Activated CD4-positive, alpha-beta T cell treated with anti-CD3 and anti-CD28 coated beads for 48 hours (primary cell): ENCODE measurements at places on chromosomes 4 and X.
A peak's percentile ranks its signal among the peaks of the same experiment; 100 is the strongest.

GRCh38 chrX:14064626-14065432, 35.1 kb upstream of the GEMIN8 start:
- DNase-seq, result no peak

DNA sequence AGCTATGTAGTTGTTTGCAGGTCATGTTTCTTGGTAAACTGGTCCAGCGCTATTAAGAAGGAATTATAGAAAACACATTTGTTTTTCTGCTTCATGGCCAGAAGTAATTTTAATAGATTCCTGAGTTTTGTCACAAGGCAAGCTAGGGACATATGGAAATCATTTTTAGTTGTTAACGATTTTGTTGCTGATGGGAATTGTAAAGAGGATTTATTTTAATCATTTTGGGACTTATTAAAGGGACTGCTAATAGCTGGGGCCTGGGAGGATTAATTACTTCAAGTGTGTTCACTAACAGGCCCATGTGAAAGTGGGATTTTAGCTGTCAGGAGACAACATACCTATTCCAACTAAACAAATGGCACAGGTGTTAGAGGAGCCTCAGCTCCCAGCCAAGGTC, 492.0 kb upstream of the ARX start:
- DNase-seq, result no peak

DNA sequence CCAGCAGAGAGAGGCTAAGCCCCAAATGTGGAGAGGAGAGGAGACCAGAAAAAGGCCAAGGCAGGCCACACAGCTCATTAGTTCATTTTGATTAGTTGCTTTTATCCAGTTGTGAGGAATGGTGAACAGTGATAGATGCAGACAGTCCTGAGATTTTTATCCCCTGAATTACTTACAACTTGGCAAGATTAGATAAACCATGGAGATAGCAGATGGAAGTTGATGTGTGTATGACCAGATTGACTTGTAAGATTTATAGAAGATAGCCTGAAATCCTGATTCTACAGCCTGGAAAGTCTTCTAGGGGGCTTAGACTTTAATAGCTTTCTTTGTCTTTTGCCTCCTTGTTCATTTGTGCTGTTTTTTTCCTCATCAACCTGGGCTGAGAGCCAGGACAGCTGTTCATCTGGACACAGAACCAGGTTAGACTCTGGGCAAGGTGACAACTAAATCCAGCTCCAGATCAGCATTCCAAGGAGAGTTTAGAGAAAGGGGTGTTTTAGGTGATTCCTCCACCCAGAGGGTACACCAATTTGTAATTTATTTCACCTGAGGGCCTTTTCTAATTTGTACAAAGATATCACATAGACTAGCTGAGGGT, 215.5 kb downstream of the SPATA18 start:
- no peak for DNase-seq

- DNase-seq, result no peak
Measured at GRCh38 chrX:19863212-19863856, 24.1 kb downstream of the SH3KBP1 start.

GRCh38 chrX:20378233-20378920, 111.7 kb upstream of the RPS6KA3 start:
- peak; percentile 58 for DNase-seq

- DNase-seq, result no peak
Measured at GRCh38 chr4:16853640-16854039, 44.8 kb downstream of the LDB2 start.

DNA sequence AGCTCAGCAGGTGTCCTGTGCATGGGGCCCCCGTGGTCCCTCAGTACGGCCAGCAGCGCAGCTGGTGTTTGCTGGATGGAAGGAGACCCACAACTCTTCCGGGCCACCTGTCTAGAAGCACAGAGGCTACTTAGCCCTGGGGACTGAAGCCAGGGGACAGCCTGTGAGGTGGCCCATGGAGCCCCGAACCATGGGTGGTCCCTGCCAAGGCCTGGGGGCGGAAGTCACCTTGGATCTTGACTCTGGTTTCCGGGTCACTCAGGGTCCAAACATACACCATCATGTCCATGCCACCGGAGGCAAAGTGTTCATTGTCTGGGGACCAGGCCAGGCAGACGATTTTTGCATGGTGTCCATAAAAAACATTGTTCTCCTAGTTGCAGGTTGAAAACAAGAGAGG, 39.5 kb downstream of the WDR1 start:
- DNase-seq, result no peak

- DNase-seq, result peak; percentile 47
Measured at GRCh38 chr4:54658252-54659093, 716 bp downstream of the KIT start.

- DNase-seq, result no peak
Measured at GRCh38 chr4:99154658-99155342, 10.7 kb upstream of the ADH4 start.

DNA sequence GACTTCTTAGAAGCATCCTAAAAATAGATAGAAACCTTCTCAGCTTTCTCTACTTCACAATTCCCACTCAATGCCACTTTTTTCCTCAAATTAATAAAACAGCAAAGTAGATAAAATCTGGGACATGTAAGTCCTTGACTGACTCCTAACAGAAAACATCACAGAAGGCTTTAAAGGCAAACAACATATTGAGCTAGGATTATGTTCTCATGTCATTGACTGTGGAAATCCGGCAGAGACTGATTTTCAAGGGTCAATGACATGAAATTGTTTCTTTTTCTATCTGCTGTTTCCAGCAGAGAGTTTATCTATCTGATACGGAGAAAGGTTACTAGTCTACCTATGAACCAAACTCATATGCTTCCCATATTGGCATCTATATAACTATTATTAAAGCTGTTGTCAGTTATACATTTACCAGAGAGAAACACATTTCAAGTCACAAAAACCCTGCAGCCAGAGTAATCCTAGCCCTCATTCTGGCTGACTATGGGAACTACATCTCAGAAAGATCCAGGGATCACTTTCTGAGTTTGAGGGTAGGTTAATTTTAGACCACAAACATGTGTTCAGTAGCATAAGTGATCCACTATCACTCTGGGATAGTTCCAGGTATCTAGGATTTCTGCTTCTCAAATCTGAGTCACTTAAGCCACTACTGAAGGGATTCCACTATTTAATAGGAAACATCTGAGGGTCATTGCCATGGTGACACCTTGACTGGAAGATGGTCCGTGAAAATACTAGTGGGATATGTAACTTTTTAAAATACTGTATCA, 147.6 kb downstream of the PPP3CA start:
- DNase-seq, result no peak

GRCh38 chr4:128220286-128221235, 67.1 kb downstream of the PGRMC2 start:
- DNase-seq, result no peak

DNA sequence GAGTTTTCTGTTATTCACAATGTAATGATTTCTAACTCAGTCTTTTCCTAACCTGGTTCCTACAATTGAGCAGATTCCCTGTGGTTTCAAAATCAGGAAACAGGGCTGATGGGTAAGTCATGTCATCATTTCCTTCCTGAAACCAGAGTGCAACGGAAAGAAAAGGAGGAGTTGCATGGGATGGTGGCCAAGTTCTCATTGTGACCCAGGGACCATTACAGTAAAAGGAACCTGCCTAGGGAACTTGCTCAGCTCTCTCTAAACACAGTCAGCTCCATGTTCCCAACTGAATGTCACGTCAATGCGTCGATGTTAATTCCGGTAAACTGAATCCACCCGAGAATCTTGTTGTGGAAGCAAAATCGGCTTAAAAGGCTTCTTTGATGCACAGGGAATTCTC, 51.2 kb downstream of the LGI2 start:
- no peak for DNase-seq

DNA sequence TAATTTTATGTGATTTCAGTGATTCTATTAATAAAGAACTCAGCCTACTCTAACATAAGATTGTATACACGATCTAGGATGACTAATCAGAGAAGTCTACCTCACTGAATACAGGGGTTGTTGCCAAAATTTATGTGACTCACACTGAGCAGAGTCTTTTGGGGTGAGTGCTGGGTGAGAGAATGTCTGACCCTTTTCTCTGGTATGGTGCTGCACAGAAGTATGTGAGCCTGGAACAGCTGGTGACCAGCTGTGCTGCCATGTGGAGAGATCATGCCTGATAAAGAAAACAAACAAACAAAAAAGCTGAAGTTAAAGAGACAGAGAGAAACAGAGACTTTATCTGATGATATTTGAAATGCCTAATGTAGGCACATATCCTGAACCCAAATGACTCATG, 618.1 kb upstream of the GRIA3 start:
- no peak for DNase-seq

DNA sequence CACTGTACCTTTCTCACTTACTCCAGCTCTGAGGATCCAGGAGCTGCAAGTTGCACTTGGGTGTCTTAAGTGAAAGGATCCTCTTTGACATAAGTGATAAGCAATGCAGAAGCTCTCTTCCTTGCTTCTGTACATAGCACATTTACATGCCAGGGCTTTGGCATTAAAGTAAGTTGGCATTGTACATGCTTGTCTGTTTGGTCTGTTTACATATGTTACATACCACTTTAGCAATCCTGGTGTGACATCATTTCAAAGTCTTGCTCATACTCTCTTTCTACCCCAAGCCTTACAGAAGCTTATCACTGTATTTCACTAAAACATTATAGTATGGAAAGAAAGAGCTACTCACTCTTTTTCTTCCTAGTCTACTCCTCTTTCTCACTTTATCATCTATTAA, 2548.3 kb downstream of the ARAP2 start:
- DNase-seq, result no peak

DNA sequence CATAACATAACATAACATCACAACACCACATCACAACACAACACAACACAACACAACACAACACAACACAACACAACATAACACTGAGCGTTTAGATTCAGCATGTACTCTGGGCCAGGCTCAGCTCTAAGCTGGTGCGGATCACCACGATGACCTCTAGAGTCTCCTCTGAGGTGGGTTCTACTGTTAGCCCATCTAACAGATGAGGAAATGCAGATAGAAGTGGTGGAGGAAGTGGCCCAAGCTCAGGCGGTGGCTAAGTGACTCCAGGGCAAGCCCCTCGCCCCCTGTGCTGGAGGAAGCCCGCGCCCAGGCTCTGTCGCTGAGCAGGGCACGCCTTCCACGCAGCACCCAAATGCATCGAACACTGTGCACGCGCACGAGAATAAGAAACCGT, 45.3 kb upstream of the CDKN2AIP start:
- DNase-seq, result no peak

GRCh38 chrX:20857746-20858145, 516.5 kb upstream of the CNKSR2 start:
- DNase-seq, result no peak

GRCh38 chr4:742096-742741, 36.6 kb downstream of the PCGF3 start:
- DNase-seq, result no peak

DNA sequence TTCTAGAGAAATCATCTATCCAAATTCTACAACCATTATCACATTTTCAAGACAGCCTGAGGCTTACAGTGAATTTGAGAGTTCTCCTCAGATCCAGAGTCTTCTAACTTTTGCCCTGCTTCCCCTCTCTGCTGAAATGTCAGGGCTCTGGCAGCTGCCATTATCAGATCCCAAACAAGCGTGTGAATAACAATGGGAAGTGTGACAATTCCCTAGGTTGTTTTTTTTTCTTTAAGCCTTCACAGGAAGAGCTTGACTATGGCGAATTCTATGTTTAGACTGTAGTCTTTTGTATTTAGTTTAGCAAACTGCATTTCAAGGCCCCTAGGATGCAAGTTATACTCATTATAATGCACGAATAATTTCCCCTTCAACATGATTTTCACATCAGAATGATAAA, 61.3 kb upstream of the KDR start:
- no peak for DNase-seq

GRCh38 chrX:65609237-65609636, 58.2 kb upstream of the MSN start:
- DNase-seq, result no peak

DNA sequence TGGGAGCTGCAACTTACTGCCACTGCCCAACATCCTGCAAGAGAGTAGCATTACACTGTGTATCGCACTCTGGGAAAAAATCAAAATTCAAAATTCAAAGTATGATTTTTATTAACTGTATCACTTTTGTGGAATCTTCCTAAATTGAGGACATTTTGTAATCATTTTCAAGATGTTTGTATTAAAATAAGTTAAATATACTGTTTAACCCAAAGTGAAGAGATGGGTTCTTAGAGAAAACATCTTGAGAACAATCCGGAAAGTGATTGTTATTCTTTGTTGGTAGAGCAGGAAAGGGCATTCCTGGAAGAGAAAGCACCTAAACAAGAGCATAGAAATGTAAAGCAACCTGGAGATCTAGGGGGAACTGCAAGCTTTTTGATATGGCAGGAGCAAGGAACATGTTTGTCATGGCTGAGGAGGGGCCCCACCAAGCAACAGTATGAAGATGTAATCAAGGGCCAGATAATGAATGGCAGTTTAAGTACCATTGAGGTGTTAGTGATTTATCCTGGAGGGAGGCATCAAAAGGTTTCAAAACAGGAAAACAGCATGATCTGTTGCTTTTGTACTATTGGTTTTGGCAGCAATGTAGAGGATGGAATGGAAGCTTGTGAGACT, 14.1 kb upstream of the SEC24D start:
- DNase-seq, result no peak

DNA sequence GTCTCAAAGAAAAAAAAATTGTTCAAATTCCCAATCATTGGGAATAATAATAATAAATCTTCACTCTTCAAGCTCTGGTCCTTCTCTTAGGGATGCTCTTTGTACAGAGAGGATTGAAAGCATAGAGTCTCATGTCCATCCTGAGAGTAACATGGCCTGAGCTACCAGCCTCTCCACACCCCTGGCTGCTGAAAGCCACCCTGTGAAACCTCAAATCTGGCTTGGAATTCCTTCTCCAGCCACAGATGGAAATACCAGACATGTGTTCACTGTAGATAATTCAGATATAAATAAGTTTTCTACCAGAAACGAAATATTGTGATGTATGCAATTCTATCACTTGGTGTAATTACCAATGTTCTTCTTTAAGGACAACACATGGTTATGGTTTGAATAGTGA, 140.6 kb downstream of the ARSF start:
- DNase-seq, result no peak

DNA sequence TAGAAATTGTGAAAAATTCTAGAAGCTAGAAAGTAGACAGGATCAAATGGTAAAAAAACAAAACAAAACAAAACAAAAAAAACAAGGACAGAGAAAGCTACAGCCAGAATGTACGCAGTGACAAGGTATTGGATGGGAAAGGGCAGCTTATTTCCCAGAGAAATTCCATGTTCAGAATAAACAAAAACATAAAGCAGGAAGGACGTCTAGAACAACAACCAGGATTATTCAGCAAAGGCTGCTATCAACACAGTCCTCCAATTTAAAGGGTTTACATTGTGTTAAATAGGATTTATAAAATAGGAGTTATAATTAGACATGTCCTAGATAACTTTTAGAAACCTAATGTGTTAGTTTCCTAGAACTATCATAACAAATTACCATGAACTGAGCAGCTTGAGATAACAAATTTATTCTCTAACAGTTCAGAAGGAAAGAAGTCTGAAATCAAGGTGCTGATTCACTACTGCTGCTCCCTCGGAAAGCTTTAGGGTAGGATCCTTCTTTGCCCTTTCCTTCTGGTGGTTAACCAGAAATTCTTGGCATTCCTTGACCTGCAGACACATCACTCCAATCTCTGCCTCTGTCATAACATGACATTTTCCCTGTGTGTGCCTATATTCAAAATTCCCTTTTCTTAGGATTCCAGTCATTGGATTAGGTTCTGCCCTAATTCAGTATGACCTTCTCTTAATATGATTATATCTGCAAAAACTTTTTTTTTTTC, 175.6 kb downstream of the SNCA start:
- no peak for DNase-seq
